NCI-H69 (cell line): ENCODE measurements at places on chromosomes 4 and X.

DNA sequence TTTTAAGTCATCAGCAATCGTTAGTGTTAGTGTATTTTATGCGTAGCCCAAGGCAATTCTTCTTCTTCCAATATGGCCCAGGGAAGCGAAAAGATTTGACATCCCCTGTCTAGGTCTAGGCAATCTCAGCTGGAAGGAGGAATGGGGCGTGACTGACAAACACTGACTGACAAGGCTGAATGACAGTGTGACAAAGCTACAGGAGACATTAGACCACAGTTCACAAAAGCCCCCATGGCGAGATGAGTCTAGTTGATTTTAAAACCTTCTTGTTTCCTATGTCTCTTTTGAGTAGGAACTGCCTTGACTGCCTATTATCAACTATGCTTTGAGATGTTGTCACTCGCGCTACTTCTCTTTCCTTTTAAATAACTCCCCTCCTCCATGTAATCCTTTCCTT, 42.3 kb downstream of the QRFPR start:
- DNase-seq: no peak

GRCh38 chrX:30863974-30864373, 25.1 kb downstream of the TAB3 start:
- no peak for DNase-seq

DNA sequence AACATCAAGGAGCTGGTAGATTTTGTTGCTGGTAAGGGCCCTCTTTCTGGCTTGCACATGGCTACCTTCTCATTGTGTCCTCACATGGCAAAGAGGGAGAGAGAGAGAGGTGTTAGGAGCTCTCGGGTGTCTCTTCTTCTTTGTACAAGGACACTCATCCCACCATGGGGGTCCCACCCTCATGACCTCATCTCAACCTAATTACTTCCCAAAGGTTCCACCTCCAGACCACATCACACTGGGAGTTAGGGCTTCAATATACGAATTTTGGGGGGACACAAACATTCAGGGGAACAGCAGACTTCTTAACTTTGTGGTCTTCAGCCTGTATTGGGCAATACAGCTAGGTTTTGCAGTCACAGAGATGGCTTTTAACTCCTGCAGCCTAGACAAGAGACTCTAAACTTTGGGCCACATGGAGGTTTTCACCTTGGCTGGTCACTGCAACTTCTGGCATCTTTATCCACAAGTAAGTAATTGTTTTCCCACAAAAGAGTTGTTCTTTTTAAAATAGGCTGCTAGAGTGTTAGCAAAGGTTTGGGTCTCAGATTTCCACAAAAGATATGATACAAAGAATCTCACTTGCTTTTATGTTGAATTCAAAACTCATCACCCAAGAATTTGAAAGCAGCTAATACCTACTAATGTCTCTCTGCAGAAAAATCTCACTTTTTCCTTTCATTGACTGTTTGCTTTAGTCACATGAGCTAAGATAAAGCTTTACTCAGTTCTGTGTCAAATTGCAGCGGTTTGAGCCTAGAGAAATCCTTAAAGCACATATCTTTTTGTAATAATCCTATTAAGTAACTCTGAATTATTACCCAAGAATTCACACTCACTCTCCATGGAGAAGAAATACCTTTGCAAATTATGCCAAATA, 39.6 kb upstream of the BBS12 start:
- no peak for DNase-seq

DNA sequence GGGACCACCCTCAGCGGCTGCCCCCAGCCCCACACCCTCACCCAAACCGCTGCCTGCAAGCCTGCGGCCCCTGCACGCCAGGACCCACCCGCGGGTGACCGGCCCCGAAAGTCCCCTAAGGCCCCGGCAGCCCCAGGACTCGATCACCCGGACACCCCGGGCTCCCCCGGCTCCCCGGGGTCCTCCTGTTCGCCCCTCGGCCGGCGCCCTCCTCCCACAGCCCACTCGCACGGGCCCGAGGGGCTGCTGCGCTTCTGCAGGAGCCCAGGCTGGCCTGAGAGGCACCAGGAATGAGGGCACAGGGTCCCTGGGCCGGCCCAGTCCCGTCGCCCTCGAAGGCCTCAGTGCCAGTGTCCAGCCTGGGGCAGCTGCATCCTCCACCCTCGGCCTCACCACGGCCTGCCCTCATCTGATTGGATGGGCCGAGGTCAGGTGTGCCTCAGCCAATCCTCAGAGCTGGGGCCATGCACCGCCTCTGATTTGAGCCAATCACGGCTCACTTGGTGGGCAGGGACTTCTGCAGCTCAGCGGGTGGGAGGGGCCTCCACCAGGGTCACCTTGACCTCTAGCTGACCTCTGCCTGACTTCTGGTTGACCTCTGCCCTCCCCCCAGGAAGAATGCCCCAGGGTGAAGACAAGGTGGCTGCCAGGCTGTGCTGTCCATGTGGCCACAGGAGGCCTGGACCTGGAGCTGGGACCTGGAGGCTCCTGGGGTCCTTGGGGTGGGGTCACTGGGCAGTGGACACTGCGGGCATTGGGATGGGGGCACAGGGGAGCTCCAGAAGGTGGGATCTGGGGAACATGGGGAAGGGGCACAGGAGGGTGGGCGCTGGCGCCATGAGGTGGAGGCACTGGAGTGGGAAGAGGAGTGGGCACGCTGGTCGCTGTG, 97.6 kb upstream of the NKX1-1 start:
- DNase-seq: no peak

GRCh38 chr4:41709844-41710481, 38.6 kb downstream of the PHOX2B start:
- DNase-seq: peak; percentile 13

DNA sequence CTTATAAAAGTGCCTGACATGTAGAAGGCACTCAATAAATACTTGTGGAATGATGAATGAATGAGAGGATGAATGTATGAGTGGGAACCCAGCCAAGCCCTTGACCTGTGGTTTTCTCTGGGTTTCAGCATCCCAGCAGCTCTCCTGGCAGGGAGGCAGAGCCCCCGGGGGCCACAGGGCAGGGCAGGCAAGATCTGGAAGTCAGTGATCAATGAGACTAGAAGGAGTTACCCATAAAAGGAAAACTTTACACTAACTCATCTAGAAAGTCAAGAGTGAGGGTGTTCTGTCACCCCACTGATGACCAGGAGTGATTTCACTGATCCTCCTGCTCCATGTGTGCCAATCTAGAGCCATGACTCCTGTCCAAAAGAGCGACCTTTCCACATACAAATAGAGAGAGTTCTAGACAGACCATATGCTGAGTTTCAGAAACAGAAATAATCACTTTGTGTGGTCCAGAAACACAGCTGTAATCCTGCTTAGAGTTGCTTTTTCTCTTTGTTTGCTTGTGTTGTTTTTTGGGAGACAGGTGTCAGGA, 37.4 kb downstream of the MGARP start:
- DNase-seq: no peak

- no peak for DNase-seq
These were observed 102.9 kb upstream of the LRPAP1 start for GRCh38 chr4:3634894-3635820.

- no peak for DNase-seq
These were observed 11.5 kb downstream of the PPP2R2C start for GRCh38 chr4:6460876-6461275.

- no peak for DNase-seq
These were observed 41.6 kb upstream of the ACSL4 start for GRCh38 chrX:109774706-109775105.

GRCh38 chrX:133670383-133670782, 255.1 kb upstream of the GPC4 start:
- peak; percentile 25 for DNase-seq

DNA sequence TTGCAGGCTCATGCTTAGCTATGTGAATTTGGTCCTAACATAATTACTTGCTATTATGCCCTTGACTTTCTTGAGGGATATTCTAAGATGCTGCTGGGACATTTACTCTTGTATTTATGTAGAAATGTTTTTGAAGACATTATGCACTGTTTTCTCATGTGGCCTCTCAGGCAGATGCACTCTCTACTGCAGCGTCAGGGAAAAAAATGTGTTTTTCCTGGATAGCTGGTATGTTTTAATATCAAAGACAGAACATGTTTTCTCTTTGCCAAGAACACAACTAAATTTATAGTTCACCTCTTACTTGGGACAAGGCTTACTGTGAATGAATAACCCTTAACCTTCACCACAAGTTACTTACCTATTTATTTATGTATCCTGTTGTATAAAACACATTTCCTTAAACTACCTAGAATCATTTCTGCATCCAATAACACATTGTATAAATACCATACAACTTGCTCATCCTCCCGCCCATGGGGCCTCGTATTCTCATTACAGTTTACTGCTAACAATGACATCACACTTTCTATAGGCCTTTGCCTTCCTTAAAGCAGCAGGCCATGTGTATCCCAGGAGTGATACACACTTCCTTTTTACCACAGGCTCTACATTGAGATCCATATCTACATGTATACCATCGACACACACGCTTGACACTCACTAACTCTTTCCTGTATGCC, 178.7 kb downstream of the SLIT2 start:
- DNase-seq: no peak

DNA sequence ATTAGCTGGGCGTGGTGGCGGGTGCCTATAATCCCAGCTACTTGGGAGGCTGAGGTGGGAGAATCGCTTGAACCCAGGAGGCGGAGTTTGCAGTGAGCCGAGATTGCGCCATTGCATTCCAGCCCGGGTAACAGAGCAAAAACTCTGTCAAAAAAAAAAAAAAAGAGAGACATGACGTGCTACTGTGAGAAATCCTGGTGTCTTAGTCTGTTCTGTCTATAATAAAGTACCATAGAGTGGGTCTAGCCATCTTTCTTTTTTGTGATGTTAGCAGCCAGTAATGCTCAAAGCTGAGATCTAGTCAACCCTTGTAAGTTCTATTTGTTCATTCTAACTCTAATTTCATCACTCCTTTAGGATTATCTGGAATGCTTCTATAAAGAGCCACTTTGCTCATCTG, 38.9 kb downstream of the CLDN34 start:
- no peak for DNase-seq

DNA sequence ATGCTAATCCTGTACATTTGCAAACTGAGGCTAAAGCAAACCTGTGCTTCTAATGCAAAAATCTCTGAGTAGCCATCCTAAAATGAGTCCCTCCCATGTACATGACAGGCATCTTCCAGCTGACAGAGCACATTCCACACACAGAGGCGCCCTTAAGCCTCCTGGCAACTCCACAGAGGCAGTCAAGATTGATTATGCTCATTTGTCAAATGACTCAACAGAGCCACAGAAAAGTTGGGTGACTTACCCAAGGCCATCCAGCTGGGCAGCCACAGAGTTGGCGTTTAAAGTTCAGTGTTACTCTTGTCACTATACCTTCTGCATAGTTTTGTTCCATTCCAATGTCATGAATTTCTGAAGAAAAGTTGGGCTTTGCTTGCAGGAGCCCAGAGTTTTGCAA, 394.6 kb upstream of the FGF13 start:
- no peak for DNase-seq

DNA sequence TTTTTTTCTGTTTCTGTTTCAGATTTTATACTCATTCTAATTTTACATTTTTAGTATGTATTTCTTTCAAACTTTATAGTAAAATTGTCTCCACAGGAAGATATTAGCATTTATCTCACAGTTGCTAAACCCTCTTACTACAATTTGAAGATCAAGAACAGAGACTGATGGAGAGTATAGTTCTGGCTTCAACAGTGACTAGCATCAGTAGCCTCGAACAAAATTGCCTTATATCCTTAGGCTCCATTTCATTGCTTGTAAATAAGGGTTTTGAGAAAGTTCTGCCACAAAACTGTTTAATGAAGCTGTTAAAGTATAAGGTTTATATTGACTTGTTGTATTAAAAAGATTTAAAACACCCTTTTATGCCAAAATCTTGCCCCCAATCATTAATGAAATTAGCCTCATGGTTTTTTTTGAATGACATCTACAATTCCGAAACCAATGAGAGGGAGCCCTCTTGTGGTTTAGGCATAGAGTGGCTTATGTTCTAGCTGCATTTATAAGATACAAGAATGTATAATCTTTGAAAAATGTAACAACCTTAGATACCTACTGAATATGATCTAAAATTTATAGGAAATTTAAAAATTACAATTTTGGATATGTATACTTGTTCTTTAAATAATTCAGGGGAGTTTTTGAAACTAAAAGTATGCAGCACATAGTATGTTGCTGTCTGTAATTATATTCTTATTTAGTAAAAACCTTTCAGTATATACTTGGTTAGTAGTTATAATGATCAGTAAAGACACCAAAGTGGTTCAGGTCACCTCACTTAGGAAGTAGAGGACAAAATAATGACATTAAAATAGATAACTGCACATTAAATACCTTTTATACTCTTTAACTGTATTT, 109.8 kb upstream of the HPGD start:
- peak; percentile 66 for DNase-seq

- DNase-seq: no peak
These were observed at the start of gene JCHAIN for GRCh38 chr4:70666369-70666768. TSS of gene JCHAIN (minus strand) at chr4:70666508. CDS start at chr4:70666490, 18 bp downstream.

- DNase-seq: no peak
These were observed 97.3 kb downstream of the RS1 start for GRCh38 chrX:18574591-18574990.

DNA sequence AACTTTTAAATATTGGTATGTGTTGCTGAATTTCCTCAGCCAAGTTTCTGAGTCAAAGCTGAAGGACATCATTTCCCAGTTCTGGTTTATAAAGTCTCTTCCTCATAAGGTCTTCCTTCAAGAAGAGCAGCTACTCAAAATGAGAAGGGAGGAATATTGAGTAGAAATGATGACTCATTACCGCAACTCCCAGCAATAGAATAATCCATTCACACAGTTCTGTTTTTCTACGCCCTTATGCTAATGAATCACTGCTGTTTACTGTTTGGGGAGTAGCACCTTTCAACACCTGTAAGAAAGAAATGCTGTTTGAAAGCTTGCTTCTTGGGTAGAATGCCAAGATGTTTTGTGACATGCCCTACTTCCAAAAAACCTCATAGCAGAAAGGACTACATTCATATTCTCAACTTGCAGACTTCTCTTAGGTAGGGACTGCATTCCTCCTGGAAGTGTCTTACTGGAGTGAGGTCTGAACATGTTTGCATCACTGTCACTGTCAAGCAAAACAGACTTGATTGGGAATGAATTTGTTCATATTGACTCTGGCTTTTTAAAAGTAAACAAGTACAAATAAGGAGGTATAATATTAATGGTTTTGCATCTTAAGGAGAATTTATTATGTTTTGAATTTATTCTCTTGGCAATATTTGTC, 147.2 kb upstream of the BANK1 start:
- DNase-seq: no peak

GRCh38 chr4:114052227-114052626, 72.8 kb upstream of the ARSJ start:
- DNase-seq: peak; percentile 49

- no peak for DNase-seq
These were observed 156.0 kb downstream of the TBX22 start for GRCh38 chrX:80170581-80170980.

GRCh38 chr4:113444386-113444785, 317.2 kb downstream of the CAMK2D start:
- DNase-seq: peak; percentile 5

- no peak for DNase-seq
These were observed 14.7 kb downstream of the GBA3 start for GRCh38 chr4:22707390-22707789.

- DNase-seq: peak; percentile 80
These were observed 11.2 kb upstream of the CCNQ start for GRCh38 chrX:153609917-153610835.

- peak; percentile 27 for DNase-seq
These were observed 1390.9 kb downstream of the C4orf33 start for GRCh38 chr4:130486841-130487240.
